ENCODE measurements at places on chromosomes 11 and 22. TPM values are rescaled to one million over a fixed set of nuclear protein-coding genes. Genes with fewer than 3 reads are reported as not detected.

The CALCA gene
- 4.1 TPM for total RNA-seq

The NPAT gene
- 25.3 TPM for total RNA-seq

The SCN2B gene
- 1.1 TPM for total RNA-seq

The BRMS1 gene
- total RNA-seq = 55.7 TPM

DNA sequence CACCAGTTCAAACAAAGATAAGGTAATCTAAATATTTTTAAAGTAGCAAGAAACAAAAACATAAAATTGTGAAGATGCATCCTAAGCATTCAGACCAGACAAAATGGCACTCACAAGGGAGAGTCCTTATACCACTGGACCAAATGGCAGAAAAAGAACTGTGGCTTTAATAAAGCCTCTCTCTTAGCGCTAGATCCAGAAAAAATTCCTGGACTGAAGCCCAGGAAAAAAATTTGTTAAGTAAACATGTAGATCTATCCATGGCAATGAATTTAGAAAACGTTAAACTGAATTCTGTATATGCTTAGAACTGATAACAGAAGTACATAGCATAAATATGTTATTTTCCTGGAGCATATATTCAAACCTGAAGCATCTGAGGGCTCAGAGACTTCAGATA is 11.8 kb upstream of the CD59 start:
- no peaks in the 10 kb centered on the region for H3K4me1 ChIP-seq
- H3K27ac ChIP-seq = no peak overlapping the region
- DNase-seq = no peak
- H3K27me3 ChIP-seq = no peaks in the 10 kb centered on the region
- no peaks in the 10 kb centered on the region for H3K36me3 ChIP-seq
- no peak overlapping the region for H3K4me3 ChIP-seq

DNA sequence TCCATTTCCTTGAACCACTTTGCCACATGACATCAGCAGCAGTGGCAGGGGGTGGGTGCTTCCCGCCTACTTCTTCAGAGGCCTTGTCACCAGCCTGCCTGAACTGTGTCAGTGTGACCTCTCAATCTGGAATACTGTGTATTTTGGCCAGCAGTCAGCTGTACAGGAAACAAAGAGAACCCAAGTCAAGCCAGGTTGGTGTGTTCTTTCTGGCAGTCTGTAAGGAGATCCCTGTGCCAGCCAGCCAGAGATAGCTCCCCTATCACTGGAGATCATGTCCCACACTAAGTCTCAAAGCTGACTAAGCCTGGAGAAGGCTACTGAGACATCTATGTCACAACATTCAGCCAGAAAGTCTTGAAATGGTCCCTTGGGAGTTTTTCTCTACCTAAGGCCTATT is 142.1 kb downstream of the TRPC6 start:
- no peak overlapping the region for H3K4me3 ChIP-seq
- H3K27ac ChIP-seq = no peak overlapping the region
- no peaks in the 10 kb centered on the region for H3K36me3 ChIP-seq
- peak; percentile 45 for DNase-seq
- H3K4me1 ChIP-seq = no peaks in the 10 kb centered on the region

DNA sequence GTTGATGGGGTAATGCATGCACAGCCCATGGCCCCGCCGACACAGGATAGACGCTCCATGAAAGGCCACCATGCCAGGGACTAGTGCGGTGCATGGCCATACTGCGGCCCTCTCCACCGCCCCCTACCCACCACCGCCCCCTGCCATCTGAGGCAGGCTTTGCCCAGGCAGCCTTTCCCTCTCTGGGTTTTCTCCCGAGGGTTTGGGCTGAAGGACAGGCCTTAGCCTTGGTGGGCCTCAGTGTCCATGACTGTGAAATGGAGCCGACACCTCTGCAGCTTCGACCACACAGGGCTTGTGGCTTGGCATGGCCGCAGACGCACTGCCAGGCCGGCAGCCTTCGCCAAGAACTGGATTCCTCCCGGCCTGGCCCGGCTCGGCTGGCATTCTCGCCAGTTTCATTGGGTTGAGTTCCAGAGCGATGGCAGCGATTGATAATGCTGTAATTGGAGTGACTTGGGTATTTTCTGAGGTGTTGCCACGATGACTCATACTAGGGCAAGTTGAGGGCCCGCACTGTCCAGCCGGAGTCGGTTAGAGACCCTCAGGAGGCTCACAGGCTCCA is 111.3 kb downstream of the WNT7B start:
- H3K4me1 ChIP-seq = peaks cover 11% of the 10 kb centered on the region
- no peak overlapping the region for H3K4me3 ChIP-seq
- no peak overlapping the region for H3K27ac ChIP-seq
- DNase-seq = peak; percentile 38
- no peaks in the 10 kb centered on the region for H3K36me3 ChIP-seq

DNA sequence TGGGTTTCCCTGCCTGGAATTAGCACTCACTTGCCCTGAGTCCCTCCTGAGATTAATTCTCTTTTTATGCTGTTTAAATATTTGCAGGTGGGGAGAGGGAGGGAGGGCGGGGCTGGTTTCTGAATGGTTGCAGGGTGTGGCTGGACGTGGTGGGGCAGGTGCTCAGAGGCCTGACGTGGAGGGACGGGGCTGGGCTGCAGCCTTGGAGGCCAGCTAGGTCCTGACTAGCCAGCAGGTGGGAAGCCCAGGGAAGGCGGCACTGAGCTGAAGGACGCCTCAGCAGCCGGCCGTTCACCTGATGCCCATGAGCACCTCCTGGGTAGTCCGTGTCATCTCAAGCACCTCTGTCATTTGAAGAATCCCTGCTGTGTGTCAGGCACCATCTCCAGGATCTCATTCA is 21.3 kb downstream of the SGSM1 start:
- no peak for DNase-seq
- no peaks in the 10 kb centered on the region for H3K4me1 ChIP-seq
- no peak overlapping the region for H3K4me3 ChIP-seq
- no peaks in the 10 kb centered on the region for H3K27me3 ChIP-seq
- H3K27ac ChIP-seq = no peak overlapping the region
- H3K36me3 ChIP-seq = no peaks in the 10 kb centered on the region

DNA sequence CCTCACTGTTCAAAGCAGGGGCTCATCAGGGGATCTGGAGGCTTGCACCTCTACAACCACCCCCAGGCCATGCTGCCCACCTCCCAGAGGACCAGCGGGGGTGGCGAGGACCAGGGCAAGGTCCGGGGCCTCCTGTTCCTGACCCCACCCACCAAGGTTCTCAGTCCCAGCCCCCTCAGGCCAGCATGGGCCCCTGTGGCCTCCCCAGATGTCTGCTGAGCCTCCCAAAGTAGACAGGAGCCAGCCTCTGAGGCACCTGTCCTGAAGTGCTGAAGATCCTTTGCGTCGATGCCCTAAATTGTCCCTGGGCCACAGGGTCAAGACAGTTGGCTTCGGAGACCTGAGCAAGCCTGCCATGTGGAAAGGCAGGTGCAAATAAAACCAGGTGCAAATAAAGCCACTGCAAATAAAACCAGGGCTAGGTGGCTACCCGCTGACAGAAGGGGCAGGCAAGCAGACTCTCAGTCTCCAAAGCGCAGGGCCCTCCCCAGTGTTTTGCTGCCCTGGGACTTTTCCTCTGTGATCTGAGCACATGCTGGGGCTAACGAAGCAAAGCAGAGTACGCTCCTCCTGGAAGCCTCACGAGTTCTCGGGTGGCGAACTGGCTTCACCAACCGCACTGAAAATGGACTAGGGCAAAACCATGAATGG is 22.4 kb upstream of the ARFGAP3 start:
- H3K4me3 ChIP-seq = no peak overlapping the region
- peaks cover 3% of the 10 kb centered on the region for H3K4me1 ChIP-seq
- H3K36me3 ChIP-seq = peaks cover 26% of the 10 kb centered on the region
- no peaks in the 10 kb centered on the region for H3K27me3 ChIP-seq

All from prostate gland (tissue), 2 donors.